ENCODE measurements at places on chromosomes 6 and 20.

DNA sequence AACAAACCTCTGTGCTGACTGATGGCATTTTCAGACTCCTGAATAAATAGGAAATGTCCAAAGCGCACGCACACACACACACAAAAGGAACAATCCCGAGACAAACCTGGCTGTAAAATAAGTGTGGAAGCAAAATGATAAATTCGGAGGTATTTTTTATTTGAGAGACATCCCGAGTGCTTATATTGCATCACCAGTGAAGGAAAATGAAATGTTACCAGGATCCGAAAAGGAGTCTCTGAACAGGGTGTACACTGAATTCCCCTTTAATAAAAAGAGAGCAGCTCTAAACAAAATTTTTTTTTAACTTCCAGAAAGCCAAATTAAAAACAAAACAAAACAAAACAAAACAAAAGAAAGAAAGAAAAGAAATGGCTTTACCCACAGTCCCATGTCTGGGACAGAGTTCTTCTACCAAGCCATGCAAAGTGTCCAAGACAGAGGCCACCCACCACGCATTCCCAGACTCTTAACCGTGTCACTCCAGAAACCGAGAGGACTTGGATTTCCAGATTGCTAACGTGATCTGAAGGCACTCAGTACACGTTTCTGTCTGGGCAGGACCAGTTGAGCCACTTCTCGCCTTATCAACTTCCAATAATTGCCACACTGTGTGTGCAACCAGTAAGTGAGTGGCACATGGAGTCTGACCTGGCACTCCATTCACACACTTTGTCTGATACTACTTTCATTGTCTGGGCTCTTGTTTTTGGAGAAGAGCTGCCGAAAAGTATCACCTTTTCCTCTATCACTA, 817 bp downstream of the ME1 start:
- no peak for DNase-seq

DNA sequence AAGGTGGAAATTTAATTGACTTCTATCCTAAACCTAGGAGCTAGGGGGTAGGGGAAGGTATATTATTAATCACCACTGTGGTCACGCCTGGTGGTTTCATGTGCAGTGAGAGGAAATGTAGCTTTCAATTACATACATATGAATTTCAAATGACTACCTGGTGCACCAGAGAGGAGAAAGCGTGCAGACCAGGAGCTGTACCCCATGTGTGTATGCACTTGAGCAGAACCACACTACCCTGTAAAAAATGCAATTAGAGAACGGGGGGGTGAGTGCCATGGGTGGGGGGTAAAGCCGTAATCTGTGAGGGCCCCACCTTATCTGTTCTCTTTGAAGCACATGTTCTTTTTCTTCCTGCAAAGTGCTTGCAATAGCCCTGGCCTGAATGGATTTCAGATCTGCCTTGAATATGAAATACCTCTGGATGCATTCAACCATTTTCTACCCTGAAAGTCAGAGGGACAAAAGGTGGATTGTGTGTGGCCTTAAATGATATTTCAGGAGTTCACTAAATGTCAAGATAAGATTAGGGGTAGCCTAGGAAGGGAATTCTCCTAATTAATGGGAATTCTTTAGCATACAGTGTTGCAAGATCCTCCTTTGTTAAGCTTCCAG, 30.9 kb upstream of the EDN3 start:
- DNase-seq: no peak

- no peak for DNase-seq
Observed at GRCh38 chr20:32532246-32532645, 52.9 kb downstream of the NOL4L start.

GRCh38 chr20:62710886-62711702, 2.5 kb downstream of the NTSR1 start:
- DNase-seq: no peak

GRCh38 chr20:50172347-50173013, 18.1 kb upstream of the CEBPB start:
- no peak for DNase-seq

Measured in vagina (tissue), 2 donors.